ENCODE measurements at places on chromosomes 6 and 20.

DNA sequence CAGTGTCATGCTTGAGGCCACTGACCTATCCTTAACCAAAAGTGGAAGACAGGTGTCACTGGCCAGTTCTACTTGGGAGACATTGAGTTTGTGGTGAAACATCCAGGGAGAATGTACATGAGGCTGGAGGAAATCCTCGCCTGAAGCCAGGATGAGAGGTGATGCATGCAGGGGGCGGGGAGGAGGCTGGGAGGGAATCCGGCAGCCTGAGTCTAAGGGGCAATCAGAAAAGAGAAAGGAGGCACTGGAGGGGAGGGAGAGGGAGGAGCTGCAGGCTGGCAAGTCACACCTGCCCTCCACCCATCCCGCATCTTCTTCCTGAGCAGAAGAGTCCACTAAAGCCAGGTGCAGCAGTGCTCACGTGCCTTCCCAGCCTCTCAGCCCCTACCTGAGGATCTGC is 14.9 kb upstream of the DDO start:
- DNase-seq = no peak

DNA sequence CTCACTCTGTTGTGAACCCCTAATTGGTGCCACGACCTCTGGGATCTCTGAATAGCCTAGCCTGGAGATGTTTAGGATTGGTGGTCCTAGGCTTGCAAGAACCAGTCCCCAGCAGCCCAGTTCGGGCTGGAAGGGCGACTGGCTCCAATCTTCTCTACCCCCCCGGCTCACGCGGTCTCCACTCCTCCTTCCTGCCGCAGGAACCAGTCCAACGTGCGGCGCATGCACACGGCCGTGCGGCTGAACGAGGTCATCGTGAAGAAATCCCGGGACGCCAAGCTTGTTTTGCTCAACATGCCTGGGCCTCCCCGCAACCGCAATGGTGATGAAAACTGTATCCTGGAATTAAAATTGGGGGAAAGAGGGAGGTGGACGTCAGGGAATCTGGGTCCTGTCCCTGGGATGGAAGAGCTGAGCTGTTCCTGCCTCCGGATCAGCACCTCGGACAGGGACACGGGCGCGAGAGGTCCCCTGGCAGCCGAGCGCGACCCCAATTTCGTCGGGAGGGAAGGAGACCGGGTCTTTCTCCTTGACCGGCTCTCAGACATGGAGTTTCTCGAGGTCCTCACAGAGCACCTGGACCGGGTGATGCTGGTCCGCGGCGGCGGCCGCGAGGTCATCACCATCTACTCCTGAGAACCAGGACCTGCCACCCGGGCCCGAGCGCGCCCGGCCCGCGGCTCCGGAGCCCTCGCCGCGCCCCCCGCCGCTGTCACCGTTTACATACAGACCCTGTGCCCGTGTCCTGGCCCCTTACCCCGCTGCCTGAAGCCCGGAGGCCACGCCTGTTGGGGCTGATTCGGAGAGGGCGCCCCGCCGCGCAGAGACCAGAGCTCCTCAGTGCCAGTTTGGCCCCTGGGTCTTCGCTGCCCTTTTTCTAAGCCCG is 28.2 kb downstream of the SLC12A5 start:
- DNase-seq = no peak

GRCh38 chr6:137873273-137873762 is 6.3 kb downstream of the TNFAIP3 start:
- no peak for DNase-seq

DNA sequence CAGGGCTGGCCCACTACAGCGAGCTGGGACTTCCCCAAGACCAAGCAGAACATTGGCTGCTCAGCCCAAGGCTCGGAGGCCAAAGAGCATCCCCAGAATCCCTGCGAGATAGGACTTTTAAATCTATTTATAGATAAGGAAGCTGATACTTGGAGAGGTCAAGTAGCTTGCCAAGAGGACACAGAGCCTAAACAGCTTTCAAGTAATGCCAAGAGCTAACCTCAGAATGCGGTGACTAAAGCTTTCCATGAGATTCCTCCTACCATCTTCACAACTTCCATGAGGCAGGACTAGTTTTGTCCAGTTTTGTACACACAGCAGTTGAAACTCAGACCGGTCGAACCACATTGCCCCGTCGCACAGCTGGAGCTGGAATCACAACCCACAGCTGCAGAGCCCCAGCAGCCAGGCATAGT is 168.1 kb upstream of the TOP1 start:
- peak; percentile 50 for DNase-seq

GRCh38 chr20:32583581-32584070 is 1.5 kb downstream of the NOL4L start:
- DNase-seq = no peak

DNA sequence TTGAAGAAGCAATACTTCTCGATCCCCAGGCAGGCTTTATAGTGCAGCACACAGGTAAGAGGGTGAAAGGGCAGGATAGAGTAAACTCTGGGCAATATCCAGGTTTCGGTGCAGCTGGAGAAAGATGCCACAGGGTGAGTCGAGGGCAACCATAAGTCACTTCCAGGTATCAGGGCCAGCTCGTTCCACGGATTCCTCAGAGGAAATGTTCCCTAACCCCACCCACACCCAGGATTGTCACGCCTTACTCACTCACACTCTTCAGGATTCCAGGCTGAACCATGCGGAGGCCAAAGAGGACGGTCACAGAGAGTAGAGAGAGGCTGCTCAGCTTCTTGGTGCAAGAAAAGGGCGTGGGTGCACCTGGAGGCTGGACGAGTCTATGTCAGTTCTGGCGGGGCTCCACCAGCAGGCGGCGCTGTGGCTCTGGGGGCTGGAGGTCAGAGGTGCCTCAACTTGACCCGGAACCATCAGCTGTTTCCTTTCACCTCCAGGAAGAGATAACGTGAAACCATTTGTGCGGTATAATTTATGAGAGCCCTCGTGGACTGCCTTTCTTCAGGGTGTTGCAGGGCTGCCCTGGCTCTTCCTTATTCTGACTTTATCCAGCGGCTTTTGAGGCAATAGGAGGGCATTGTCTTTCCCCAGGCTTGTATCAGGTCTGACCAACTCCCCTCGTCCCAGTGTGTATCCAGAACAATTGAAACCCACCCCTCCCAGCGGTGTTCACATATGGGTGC is 14.5 kb upstream of the WFDC12 start:
- DNase-seq = peak; percentile 64

- DNase-seq = no peak
Measured at GRCh38 chr20:896501-897025, 19.6 kb downstream of the ANGPT4 start.

- no peak for DNase-seq
Measured at GRCh38 chr6:13375360-13375878, 47.1 kb upstream of the TBC1D7 start.

DNA sequence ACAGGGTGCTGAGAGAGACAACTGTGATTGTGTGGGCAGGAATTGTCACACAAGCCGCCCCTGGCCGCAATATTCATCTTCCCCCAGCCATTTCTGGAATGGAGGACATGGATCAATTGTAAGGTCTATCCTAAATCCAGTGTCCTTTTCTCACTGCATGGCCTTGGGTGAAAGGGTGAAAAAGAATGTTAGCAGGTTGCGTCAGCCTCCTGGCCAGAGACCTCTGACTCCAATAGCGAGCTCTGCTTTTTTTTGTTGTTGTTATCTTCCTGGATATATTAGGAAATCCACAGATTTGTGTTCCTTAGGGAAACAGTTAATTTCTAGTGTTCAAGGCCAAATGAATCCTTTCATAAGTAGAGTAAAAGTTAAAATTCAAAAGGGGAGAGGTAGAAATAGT is 47.1 kb upstream of the CD83 start:
- no peak for DNase-seq

DNA sequence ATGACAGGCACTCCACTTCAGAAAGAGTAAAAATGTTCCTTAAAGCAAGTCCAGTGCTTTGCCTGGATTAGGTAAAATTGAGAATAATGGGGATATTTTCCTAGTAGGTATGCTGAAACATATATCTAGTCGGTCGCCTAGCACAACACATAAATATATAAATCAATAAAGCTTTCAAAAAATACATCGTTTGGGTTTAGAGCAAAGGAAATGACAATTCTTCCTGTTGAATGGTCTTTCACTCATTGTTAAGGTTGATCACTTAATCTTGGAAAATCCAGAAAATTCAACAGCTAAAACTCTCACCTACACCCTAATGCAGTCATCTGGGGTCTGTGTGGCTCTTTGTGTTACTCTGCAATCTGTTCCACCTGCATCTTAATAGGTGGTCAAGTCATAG is 13.9 kb downstream of the HAO1 start:
- no peak for DNase-seq

DNA sequence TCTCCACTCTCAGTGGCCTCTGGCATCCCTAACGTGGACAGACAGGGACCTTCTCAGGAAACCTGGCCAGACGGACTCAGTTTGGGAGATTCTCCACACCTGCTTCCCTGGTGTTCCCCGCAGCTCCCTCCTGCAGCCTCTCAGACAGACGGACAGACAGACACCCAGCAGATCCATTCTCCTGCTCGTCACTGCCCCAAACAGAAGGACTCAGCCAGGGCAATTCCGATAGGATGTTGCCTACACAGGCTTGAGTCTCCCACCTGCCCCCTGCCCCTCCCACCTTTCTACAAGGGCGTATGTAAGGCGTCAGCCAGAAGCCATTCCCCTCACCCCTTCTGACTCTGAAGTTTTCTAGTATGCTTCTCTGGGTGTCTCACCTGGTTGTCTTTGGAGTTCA is 428 bp downstream of the CCM2L start:
- no peak for DNase-seq

DNA sequence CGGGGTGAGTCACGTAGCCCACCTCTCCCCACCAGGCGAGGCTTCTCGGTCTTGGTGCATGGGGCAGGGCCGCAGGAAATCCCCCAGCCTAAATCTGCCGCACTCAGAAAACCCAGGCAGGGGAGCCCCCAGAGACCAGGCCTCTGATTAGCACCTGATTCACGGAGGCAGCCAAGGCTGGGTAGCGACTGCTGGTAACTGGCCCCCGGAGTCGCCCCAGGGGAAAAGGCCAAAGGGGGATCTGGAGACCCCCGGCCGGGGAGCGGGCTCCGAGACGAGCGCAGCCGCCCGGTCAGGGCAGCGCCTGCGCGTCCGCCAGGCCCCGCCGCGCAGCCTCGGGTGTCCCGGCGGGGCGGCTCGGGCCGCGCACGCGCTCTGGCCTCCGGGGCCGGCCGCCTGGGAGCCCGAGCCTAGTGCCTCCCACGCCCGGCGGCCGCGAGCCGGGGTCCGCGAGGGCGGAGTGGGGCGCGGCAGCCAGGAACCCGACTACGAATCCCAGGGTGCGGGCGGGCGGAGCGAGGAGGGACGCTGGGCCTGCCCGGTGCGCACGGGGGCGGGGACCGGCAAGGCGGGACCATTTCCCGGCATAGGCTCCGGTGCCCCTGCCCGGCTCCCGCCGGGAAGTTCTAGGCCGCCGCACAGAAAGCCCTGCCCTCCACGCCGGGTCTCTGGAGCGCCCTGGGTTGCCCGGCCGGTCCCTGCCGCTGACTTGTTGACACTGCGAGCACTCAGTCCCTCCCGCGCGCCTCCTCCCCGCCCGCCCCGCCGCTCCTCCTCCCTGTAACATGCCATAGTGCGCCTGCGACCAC is at the start of gene DUSP22:
Gene DUSP22, plus strand, starts transcription at position 791 of the 809 bp plus-strand sequence. CDS start 53 bp downstream, outside the sequence.
- peak; percentile 98 for DNase-seq

- DNase-seq = no peak
Measured at GRCh38 chr6:2763345-2763841, 1.8 kb upstream of the WRNIP1 start.

DNA sequence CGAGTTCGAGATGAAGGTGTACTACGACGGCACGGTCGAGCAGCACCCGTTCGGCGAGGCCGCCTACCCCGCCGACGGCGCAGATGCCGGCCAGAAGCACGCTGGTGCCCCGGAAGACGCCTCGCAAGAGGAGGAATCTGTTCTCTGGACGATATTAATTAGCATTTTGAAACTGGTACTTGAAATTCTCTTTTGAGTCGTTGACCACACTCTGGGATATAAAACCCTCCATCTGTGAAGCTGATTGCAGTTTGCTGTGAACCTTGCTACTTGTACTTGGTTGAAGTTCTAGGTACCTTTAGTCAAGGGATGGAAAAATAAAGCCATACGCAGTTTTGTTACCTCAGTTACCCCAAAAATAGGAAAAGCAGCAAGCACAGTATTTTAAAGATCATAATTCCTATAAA is 917 bp downstream of the C6orf120 start:
- DNase-seq = no peak

- DNase-seq = no peak
Measured at GRCh38 chr6:109420751-109421150, 19.7 kb downstream of the PPIL6 start.

GRCh38 chr20:9632991-9633390 is 118.6 kb downstream of the LAMP5 start:
- DNase-seq = no peak

- no peak for DNase-seq
Measured at GRCh38 chr6:99613409-99613704, 6.7 kb downstream of the PRDM13 start.

DNA sequence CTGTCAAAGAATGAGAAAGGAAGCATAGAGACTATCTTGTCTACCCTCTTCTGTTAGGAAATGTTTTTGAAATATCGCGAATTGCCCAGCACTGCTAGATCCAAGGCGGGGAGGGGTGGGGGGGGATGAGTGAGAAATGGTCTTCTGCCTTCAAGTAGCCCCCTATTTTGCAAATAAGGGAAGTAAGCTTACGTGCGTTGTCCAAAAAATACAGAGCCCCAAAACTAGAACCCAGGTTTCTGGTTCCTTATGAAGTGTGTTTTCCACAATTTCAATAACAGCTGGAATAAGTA is 923 bp upstream of the ILRUN start:
- DNase-seq = no peak

DNA sequence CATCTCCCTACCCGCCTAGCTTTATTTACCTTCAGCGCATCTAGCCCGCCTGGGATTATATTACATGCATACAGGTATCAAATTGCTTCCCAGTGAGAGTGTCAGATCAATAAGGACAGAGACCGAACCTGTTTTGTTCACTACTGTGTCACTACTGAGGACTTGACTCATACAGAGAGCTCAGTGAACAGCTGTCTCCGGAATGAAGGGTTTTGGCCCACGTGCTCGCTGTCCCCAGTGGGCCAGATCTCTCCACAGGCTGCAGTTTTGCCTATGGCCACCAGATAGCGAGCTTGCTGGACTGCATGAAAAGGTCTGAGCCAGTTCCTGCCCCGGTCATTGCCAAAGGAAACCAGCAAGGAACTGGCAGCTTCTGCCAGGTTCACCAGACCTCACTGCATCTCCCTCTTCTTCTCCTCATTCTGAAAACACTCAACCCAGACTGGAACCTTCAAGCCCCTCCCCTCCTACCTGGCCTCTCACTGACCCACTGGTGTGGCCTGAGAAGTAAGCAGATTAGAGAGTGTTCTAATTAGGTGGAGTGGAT is 150.8 kb downstream of the ZMYND8 start:
- peak; percentile 68 for DNase-seq

- DNase-seq = peak; percentile 91
Measured at GRCh38 chr20:34334654-34335407, 28.2 kb upstream of the ITCH start.

DNA sequence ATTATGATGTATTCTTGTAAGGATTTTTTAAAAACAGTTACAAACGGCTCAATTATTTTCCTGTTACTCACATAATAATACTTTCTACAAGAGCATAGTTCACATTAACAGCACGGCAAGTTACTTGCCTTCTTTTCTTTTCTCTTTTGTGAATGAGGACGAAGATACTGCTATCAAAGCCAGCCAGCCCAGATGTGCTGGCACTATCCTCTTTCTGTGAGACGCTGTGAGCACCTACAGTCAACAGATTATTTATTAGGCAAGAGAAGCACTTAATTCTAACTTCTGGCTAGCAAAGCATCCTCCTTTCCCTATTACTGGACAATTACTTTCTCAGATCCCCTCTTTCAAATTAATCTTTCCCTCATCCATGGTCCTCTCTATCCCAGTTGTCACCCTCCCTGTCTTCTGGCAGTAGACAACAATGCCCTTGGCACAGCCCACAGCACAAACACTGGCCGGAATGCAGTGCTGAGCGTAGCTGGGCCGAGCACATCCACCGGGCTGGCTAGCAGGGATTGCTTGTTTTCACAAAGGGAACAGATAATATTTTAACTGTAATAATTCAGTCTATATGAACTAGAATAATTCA is 262.1 kb downstream of the FOXC1 start:
- no peak for DNase-seq
